D721Med (cell line): ENCODE measurements at places on chromosomes 1 and 21.

DNA sequence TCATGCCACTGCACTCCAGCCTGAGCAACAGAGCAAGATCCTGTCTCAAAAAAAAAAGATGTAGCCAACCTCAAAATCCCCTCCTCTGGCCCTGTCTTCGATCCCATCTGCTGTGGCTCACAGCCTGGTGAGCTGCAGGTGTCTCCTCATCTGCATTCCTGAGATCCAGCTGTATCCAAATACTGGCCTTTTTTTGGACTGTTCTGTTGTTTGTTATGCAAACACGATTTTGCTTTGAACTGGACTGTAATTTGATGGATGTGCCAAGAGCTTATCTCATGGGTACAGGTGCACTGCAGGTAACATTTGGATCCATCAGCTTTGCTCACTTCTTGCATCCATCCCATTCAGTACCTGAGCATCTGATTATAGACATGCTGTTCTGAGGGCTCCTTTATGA lies 14.1 kb upstream of the FAM43B start:
- no peak for DNase-seq

GRCh38 chr1:154352581-154353459 lies 27.5 kb downstream of the ATP8B2 start:
- DNase-seq = no peak

GRCh38 chr1:89350298-89350697 lies 13.6 kb upstream of the GBP6 start:
- DNase-seq = no peak

DNA sequence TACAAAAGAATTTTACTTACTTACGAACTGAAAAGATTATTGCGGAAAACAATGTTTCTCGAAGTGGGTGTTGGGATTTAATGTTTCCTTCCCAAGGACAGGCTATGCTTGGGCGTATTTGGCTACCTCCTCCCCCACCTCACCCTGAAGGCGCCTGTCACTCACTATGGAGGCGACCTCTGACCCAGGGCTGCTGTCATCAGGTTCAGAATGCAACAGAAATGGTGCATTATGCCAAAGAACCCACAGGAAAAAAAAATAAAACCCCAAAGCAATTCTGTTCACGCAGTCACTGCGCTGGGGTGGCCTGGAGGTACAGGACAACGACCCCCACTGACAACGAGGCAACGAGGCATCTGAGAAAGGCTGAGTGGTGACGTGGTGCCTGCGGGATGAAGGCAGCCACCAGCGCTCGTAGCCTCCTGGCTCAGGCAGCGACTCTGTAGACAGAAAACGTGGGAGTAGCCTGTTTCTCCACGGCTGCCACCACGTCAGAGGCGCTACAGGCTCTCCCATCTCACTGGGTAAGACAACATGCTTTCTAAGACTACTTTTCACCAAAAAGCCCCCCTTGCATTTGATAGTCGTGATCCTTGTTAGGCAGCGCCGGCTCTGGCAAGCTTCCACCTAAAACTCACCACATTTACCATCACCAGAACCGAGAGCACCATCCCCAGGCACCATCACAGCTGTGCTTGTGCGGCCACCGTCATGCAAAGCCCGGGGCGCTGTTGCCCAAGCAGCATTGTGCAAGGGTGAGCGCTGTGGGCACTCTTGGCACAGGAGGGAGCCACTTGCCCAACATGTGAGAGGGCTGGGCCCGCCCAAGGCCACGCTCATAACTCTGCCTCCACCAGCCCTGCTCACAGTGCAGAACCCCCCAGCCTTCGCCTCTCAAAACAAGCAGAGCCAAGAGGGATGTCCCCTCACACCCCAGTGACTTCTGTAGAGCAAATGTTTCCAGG lies 14.3 kb downstream of the NADK start:
- no peak for DNase-seq

GRCh38 chr1:115251856-115252255 lies 86.2 kb downstream of the NGF start:
- no peak for DNase-seq

- no peak for DNase-seq
Observed at GRCh38 chr1:91511386-91511785, 10.7 kb downstream of the CDC7 start.

DNA sequence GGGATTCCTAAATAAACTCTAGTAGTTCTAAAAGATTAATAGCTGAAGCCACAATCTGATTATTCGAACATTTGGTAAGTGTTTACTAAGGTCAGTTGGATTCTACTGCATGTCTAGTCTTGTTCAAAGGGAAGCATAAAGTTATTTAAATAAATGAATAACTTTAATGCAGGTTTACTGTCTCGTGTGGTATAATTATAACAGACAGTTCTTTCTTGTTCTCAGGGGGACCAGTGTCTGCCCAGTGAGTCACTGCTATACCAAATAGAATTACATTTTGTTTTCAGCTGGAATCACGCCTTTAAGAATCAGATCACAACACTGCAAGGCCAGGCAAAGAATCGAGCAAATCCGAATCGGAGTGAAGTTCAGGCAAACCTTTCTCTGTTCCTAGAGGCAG lies 45.1 kb downstream of the SMG7 start:
- no peak for DNase-seq

DNA sequence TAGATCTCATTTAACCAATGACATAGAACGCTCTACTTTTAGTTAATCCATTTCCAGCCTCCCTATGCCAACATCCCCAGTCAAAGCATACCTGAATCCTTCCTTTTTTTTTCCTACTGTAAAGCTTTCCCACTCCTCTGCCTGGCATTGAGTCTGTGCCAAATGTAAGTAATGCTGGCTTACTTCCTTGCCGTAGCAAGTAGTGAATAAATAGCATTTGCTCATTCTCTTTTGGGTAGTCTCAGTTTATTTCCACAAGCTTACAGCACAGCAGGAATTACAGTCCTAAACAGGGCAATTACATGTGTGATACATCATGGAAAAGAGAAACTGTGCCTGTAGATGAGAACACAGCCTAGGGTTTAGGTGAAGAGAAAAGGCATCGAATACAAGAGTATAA lies 352.6 kb upstream of the NEGR1 start:
- DNase-seq = no peak

DNA sequence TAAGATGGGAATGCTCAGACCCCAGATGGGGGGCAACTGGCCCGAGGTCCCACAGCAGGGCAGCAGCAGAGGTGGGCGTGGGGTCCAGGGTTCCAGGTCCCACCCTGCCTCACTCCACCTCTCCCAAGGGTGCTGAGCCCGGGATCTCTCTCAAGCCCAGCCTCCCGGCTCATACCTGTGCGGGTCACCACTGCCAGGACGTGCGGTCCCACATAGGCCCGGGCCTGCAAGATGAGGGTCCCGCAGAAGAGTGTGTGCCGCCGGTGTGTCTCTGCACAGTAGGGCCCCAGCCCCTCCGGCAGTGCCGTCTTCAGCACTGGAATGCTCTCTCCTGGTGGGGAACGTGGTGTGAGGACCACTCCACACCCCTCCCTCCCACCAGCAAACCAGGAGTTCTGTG lies 14.9 kb downstream of the ATP13A2 start:
- DNase-seq = no peak

GRCh38 chr21:38460171-38460742 lies 38.0 kb downstream of the ERG start:
- DNase-seq = no peak

DNA sequence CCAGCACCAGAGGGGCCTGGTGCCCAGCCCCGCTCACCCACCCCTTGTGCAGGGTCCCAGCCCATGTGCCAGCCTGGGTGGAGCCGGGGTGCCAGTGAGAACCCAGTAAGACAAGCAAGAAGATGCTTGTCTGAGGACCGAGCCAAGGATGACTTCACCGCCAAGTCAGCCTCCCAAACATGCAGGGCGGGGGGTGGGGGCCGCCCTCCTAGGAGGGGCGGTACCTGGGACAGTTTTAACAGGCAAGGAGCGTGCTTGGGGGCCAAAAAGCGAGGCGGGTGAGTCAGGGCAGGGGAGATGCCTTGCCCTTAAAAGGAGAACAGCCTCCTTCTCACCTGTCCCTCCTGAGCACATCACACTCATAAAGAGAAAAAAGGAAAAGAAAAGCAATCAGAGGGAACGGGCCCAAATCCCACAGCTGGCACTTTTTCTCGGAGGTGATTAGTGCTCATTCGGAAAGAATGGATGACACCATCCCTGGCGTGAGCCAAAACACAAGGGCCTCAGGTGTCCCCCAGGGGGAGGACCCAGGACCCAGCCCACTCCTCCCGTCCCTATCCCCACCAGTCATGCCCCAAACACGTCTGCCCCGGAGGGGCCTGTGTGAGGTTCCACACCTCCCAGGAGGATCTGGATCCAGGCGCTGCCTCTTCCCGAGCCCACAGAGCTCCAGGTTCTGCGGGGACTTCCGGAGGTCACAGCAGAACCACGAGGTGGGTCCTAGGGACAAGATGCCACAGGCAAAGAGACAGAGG lies 77.6 kb upstream of the IFFO2 start:
- no peak for DNase-seq

GRCh38 chr1:213260311-213261075 lies 209.5 kb downstream of the RPS6KC1 start:
- no peak for DNase-seq

GRCh38 chr1:107952989-107953388 lies 12.0 kb downstream of the VAV3 start:
- no peak for DNase-seq
